ENCODE measurements at places on chromosomes 5 and 9.

- no peak for DNase-seq
Observed at GRCh38 chr5:170046241-170046640, 59.5 kb upstream of the FOXI1 start.

DNA sequence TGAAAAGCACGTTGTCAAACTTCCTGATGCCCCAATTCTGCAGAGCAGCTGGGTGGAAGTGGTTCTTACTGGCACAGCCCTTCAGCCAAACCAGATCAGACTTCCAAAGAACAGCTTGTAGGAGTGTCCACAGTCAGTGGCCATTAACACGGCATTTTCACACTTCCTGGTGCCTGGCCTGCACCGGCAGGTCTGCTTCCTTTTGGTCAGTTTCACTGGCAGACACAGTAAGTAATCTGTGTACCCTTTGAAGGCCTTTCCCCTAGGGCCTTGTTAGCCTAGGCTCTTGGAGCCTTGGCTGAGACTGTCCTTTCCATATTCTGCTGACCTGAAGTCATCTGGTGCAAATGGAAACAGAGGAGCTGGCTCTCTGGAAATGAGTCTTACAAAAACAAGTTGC lies 297.5 kb upstream of the TNC start:
- DNase-seq, result no peak

DNA sequence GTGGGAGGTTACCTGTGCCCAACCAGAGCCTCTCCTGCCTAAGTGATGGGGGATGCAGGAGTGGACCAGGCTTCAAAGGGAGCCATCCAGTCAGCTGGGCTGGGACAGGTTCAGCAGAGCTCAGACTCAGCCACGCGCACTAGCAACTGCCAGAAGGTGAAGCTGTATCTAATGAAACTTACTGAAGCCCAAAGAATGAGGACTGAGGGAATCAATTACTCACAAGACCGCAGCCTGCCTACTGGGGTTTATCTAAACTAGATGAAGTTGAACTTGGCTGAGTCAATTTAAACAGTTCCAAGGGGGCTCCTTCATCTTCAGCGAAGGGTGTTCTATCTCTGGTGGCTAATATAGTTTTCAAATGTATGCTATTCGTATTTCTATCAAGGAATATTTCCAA lies 11.4 kb downstream of the HAND1 start:
- DNase-seq, result no peak

DNA sequence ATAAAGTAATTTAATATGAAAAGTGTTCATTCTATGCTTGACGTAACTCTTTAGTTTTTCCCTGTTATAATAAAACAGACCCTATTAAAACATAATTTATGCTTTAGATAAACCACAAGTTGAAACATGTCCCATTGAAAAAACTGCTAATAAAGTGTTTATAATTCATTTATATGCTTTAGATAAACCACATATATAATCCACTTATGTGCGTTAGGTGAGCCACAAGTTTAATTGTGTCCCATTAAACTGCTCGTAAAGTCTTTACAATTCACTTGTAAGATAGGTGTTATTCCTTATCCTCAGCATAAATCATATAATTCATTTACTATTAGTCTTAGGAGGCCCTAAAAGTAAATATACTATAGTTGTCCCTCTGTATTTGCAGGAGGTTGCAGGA lies 3.6 kb downstream of the NIPSNAP3B start:
- no peak for DNase-seq

- no peak for DNase-seq
Observed at GRCh38 chr5:141040093-141040770, 10.9 kb upstream of the PCDHB1 start.

GRCh38 chr9:82553654-82554366 lies 509.1 kb downstream of the RASEF start:
- DNase-seq, result no peak

DNA sequence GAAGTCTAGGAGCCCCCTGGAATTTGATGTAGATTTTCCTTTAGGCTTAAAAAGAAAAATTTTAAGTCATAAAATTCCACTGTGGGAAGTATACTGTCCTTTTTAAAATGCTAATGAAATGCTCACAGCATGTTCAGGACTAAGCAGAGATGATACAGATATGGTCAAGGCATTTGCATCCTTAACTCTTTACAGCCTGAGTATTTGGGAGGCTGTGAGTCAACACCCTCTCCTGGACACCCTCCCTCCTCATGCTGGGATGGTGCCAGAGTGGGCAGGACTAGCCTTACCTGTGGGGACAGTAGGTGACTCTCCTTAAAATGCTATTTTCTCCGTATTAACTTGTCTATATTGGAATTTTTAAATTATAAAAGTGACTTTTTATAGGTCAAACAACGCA lies 197.4 kb upstream of the ELL2 start:
- no peak for DNase-seq

DNA sequence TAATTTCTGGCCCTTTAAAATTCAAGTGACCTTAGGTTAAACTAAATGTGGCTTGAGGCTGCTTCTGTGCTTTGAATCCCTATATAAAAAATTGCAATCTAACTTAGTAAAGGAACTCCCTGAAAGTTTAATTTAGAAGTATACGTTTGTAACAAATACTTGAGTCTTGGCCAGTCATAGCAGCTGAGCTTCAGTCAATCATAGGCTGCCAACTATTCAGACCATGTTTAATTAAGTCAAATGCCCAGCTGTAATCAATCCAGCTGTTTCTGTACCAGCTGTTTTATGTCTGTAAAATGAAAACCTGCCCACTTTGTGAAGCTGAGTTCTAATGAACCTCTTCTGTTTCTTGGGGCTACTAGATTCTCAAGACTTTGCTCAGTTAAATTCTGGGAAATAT lies 760.1 kb downstream of the MAT2B start:
- DNase-seq, result no peak
